ENCODE measurements at places on chromosomes 3 and 15.

- DNase-seq: peak; percentile 8
These were observed 16.5 kb downstream of the MYH15 start for GRCh38 chr3:108493862-108494261.

DNA sequence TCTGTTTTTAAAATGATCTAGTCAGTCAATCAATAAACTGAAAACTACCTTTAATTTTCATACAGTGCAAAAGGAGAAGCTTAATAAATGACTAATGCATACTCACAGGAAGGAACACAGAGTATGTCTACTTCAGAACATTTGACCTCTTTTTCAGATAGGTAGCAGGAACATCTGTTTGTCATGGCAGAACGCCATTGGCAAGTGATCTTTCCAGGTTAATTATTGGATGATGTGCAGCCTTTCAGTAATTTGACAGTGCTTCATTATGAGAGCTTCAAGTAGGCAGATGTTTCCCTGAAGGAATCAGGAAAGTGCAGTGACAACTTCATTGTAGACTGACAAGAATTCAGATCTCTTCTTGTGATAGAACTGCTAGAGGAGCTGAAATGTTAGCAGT, 325.0 kb downstream of the OTOL1 start:
- no peak for DNase-seq

- DNase-seq: no peak
These were observed 115.7 kb upstream of the PRTG start for GRCh38 chr15:55858661-55859060.

DNA sequence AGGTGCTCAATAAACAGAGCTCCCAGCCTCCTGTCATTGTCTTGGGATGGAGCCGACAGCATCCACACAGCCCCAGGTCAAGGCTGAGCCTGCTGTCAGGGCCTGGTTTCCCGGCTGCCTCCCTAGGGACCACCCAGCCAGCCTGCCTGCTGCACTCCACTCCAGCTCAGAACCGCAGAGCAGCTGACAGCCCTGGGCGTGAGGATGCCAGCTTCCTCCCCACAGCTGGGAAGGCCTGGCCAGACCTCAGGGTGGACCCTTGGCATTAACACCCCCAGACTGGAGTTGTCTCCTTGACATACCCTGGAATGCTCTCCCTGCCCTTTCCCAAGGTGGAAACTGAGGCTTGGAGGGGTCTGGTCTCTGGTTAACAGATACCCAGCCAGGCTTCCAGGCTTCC, 112.0 kb downstream of the WNT7A start:
- no peak for DNase-seq

DNA sequence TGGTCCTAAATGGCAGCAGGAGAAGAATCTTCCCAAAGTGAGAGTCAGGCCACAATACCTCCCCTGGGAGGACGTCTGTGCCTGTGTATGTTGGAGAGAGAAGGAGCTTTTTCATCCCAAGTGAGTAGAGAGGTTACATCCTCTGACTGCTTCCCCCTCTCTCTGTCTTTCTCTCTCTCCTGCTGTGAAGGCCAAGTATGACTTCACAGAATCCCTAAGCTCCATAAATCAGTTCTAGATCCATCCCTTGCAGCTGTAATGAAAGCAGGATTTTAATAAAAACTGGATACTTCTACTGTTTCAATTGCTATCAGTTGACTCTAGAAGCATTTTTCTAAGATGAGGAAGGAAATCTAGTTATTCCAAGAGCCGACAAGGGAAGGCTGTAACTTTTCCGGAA, 389.1 kb upstream of the PROK2 start:
- no peak for DNase-seq

- DNase-seq: peak; percentile 78
These were observed 21.8 kb downstream of the METTL6 start for GRCh38 chr3:15405448-15406050.

DNA sequence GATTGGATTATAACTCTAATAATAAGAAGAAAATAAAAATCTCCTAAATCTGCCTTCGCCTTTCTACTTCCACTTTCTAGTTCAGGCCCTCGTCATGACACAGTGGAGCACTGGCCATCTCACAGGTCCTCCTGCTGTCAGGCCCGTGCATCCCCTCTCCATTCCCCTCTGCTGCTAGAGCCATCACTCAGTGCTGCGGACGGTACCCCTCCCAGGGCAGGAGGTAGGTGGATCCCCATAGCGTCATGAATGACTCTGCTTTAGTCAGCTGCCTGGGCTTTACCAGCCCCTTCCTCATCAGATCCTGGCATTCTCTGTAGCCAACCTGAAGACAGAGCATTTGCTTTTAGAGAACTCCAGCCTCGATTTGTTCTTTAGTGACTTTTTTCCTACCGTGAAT, 12.0 kb upstream of the PPP1R2 start:
- peak; percentile 60 for DNase-seq

DNA sequence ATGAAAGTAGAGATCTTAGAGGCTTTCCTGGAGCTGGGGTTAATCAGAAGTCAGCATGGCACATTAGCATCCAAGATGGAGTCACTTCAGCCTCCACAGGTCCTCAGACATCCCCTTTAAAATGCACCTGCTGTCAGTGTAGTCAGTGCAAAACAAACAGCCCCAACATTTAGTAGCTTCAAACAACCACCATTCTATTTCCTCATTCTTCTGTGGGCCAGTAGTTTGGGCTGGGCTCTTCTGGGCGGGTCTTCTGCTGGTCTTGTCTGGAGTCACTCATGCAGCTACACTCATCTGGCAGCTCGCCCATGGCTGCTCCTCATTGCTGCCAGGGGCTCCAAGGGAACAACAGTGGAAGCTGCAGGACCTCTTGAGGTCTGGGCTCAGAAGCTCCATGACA, 99.9 kb downstream of the TLE3 start:
- DNase-seq: no peak

GRCh38 chr15:99738021-99738847, 5.0 kb upstream of the LYSMD4 start:
- DNase-seq: no peak

DNA sequence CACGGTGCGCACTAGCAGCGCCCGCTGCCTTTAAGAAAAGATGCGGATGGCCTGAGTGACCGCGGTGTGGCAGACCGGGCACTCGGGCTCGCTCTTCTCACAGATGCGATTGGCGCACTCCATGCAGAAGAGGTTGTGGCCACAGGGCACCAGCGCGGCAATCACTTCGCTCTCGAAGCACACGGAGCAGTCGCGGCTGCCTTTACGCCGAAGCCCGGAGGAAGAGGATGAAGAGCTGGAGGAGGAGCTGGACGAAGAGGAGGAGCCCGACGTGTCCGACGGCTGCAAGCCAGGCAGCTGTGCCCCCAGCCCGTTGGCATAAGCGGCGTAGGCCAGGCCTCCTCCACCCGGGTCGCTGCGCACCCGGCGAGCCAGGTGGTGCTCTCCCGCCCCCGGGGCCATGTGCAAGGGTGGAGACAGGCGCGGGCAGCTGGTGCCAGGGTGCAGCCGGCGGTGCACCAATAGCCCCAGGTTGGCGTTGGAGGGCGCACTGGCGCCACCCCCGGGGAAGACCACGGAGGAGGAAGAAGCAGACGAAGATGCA, 2.6 kb downstream of the MEX3B start:
- DNase-seq: no peak

DNA sequence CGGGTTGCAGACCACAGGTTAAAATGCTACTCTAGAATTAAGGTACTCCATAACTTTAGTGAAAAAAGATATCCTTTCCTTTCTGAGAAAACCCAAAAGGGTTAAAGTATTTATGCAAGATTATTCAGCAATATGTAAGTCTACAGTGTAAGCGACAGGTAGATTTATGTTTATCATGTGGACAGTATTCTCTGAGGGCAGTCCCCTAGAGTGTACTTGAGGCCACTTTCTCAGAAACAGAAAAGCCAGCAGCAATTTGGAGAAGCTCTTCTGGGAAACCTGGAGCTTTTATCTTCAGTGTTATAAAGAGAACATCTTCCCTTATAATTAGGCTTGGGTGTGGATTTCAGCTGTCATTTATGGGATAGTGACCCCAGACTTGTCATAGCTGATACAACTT, 8.9 kb downstream of the ST3GAL6 start:
- DNase-seq: no peak

DNA sequence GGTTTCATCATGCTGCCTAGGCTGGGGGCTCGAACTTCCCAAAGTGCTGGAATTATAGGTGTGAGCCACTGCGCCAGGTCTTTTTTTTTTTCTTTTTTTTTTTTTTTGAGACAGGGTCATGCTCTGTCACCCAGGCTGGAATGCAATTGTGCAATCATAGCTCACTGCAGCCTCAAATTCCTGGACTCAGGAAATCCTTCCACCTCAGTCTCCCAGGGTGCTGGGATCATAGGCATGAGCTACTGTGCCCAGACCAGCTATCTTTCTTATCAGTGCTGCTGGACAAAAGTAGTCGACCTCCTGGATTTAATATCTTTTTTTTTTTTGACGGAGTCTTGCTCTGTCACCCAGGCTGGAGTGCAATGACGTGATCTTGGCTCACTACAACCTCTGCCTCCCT, 60.8 kb downstream of the TFDP2 start:
- no peak for DNase-seq

GRCh38 chr3:50572158-50572557, 2.8 kb downstream of the HEMK1 start:
- DNase-seq: peak; percentile 84

DNA sequence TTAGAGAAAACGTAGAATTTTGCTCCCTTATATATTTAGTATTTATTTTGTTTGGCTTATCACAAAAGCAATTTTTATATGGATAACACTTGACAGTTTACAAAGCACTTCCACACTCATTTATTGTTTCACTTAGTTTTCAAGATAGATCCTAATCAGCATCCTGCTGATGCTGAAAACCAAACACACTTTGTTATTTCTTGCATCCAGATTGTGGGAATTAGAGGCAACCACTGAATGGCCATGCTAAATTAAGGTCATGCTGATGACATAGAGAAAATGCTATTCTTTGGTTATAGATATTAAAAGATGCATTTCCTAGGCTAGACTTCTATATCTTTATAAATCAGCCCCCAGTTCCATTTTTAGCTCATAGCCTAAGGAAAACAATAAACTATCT, 474.1 kb upstream of the KCNMB2 start:
- DNase-seq: no peak
